ENCODE measurements at places on chromosomes 5 and 9.

GRCh38 chr5:9533096-9533495 lies 12.8 kb downstream of the SEMA5A start:
- no peak for DNase-seq

DNA sequence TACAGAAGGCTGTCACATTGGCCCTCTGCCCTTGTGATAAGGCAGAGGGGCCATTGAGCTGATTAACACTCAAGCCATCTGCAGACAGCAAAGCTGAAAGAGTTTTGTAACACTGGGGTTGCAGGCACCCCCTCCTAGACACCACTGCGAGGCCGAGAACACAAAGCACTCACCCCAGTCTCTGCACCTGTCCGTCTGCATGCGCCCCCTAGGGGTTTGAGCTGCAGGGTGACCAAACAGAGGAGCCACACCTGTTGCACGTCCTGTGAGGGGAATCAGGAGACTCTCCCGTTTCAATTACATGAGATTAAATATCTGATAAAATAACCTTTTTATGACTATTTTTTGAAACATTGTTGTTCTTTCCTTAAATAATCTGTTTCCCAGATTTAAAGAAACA lies 1180.4 kb downstream of the CDH9 start:
- no peak for DNase-seq

GRCh38 chr5:96112123-96112670 lies 150.5 kb upstream of the ELL2 start:
- no peak for DNase-seq

GRCh38 chr5:14698495-14698894 lies 34.0 kb downstream of the OTULIN start:
- DNase-seq: no peak

DNA sequence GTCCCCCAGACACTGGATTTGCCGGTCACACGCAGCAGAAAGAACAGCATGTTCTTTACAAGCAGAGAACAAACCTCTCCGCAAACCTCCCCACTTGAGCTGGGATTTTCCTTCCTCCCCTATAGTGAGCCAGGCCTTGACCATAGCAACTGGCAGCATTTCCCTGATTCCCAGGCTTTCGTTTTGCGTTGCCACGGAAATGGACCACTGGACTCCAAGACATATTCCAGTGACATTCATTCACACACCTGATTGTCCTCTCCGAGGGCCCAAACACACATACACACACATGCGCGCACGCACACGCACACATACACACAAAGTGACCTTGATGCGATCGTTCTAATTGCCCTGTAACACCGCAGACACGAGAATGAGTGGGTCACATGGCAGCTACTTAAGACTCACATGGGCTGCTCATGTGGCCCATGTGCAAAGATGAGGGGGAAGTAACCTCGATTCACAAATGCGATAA lies 80.9 kb upstream of the CPEB4 start:
- DNase-seq: no peak

- no peak for DNase-seq
Observed at GRCh38 chr5:138843316-138844124, 31.6 kb downstream of the LRRTM2 start.

- peak; percentile 17 for DNase-seq
Observed at GRCh38 chr9:7570107-7570720, 229.4 kb downstream of the DMAC1 start.

- DNase-seq: no peak
Observed at GRCh38 chr5:56054666-56055065, 59.9 kb upstream of the IL6ST start.

DNA sequence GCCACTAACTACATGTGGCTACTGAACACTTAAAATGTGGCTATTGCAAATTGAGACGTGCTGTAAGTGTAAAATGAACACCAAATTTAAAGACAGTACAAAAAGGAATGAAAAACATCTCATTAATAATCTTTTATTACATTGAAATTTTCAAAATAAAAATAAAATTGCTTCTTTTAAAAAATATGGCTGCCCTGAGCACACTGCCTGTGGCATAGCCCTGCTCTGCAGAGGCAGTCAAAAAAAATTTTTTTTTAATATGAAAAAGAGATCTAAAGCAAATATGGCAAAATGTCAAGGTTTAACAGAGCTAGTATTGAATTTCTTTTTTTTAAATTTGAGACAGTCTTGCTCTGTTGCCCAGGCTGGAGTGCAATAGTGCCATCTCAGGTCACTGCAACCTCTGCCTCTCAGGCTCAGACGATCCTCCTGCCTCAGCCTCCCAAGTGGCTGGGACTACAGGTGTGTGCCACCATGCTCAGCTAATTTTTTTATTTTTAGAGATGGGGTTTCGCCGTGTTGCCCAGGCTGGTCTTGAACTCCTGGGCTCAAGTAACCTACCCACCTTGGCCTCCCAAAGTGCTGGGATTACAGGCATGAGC lies 25.6 kb downstream of the CARNMT1 start:
- no peak for DNase-seq

DNA sequence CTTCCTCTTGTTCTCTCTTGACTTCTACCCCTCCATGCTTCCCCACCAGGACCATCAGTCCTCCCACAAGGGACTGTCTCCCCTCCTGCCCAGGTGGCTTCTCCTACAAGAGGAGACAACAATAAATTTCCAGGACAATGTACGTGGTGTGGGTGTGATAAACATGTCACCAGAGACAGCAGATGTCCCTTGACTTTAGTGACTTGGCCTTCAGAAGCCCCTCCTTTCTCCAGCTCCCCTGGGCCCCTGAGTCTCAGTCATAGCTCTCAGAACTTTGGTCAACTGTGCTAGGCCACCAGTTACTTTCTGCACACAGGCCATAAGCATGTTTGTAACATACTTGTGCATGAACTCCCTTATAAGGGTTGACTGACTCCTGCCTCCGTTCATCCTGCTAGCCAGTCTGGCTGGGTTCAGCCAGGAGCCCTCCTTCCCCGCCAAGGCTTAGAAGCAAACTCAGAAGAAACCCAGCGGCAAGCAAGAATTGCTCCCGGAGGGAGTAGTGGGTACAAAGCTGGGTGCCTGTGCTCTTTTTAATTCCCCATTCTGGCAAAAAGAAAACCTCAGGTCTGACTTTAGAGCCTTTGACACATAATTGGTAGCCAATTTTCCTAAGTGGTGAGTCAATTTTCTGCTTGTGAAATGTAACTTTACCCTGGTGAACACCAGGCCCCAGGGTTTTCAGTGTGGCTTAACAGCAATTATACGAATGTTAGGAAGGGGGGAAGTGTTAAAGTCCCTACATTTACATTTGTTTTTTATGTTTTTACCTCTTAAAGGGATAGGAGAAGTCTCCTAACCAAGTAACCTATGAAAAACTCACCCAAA lies 49.2 kb downstream of the EBF1 start:
- DNase-seq: no peak

DNA sequence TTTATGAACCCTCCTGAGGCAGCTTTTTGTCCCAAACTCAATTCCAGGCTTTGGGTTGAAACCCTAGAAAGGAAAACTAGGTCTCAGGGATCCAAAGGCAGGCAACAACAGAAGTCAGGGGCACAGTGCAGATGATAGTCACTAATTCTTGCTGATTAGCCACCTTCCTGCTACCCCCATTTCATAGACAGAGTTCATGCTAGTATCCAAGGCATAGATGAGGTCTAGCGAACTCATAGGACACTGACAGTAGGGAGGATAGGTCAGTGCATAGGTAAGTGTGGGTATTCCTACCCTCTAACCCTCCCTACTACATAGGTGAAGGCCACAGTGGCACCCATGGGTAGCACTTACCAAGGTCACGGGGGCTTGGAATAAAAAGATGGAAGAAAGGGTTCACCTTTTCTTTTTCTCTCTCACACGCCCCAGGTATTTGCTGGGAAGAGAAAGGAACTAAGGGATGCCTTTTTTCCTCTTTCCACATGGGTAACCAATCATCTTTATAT lies 86.2 kb downstream of the SLC25A46 start:
- no peak for DNase-seq

- DNase-seq: no peak
Observed at GRCh38 chr9:93826905-93827544, 128.1 kb downstream of the BARX1 start.

DNA sequence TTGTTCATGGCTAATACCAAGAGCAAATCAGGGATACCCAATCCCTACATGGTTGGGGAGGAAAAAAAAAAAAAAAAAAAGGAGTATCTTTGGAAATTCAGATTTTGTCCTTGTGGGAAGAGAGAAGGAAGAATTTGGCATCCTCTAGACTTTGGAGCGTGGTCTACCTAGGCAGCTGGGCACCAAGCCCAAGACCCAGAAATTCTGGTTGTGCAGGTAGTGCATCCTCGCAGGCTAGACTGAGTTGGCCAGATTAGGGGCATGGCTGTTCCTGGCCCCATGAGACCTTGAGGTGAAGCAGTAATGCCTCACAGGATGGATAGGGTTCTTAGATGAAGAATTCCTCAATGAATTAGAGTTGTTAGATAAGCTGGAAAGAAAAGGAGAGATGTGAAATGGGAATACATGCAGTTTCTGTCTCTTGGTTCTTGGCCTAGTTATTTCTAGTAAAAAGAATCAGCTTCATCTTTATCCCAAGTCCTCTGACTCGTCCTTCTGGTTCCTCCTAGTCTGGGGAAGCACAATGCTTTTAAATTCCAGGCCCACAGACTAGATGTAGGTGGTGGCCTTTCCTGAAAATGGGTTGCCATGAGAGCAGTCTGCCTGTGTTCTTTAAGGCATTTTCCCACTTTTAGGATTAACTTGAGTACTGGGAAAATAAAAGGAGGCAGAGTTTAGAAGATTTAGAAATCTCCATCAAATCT lies 140.5 kb upstream of the RUSC2 start:
- DNase-seq: no peak

GRCh38 chr5:4857761-4858160 lies 282.4 kb upstream of the ADAMTS16 start:
- no peak for DNase-seq

DNA sequence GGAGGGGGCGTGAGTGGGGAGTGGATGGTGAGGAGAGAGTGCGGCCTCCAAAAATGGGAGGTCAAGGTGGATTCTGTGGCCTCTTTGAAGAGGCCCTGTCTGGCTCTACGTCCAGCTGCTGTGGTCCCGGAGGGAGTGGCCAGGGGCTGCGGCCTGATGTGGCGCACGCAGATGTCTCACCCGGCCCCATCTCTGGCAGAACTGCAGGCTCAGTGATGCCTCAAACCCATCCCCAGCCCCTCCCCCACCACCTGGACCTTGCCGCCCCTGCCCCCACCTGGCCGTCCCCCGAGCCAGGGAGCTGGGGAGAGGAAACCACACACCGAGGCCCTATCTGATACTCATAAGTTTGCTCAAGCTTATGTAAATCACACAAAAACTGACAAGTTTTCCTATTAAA lies 267.6 kb downstream of the PBX3 start:
- no peak for DNase-seq

GRCh38 chr5:144206141-144206540 lies 35.5 kb downstream of the KCTD16 start:
- no peak for DNase-seq

GRCh38 chr5:171861381-171861780 lies 75.8 kb downstream of the SMIM23 start:
- no peak for DNase-seq

DNA sequence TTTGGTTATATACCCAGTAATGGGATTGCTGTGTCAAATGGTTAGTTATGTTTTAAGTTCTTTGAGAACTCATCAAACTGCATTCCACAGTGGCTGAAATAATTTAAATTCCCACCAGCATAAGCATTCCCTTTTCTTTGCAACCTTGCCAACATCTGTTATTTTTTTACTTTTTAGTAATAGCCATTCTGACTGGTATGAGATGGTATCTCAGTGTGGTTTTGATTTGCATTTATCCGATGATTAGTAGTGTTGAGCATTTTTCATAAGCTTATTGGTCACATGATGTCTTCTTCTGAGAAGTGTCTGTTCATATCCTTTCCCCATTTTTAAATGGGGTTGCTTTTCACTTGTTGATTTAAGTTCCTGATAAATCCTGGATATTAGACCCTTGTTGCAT lies 435.7 kb upstream of the RIOK2 start:
- DNase-seq: no peak

DNA sequence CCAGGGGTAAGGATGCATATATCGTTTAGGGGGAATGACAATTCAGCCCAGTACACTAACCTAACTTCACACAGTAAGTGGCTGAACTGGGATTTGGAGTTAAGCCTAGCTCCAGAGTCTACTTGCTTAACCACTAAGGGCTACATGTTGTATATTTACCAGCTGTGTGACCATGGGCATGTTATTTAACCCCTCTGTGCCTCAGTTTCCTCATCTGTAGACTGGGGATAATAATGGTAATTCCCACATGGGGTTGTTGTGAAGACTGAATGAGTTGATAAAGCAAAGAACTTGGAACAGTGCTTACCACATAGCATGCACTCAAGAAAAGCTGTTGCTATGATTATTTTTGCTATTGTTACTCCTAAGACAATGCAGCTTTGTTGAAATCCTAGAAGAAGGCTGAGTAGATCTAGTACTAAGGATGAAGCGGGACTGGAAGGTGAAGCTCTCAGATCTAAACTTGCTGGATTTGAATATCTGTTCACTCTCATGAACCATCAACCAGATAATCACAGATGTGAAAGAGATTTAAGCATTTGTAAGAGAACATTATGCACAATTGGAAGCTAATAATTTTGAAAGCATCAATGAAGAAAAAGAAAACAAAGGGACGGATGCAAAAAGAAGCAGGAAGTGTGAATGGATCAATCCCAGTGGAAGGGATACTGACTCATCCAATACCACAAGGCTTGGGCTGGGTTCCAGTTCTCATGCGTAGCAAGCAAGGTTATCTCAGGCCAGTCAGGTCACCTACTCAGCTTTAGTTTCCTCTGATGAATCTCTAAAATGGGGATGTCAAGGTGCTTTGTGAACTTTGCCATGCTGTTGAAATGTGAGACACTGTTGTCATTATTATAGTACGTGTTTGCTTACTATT lies 78.5 kb upstream of the TBC1D2 start:
- DNase-seq: no peak

GRCh38 chr5:19615661-19616060 lies 372.3 kb downstream of the CDH18 start:
- no peak for DNase-seq

- DNase-seq: peak; percentile 27
Observed at GRCh38 chr5:179762079-179762780, 29.6 kb downstream of the MAML1 start.

- no peak for DNase-seq
Observed at GRCh38 chr5:80109646-80110478, 74.7 kb downstream of the THBS4 start.

- DNase-seq: no peak
Observed at GRCh38 chr5:23626961-23627360, 119.6 kb downstream of the PRDM9 start.

GRCh38 chr5:149747833-149748366 lies 17.8 kb downstream of the PPARGC1B start:
- no peak for DNase-seq

- DNase-seq: no peak
Observed at GRCh38 chr5:36665628-36666027, 59.2 kb downstream of the SLC1A3 start.

GRCh38 chr5:57327561-57328367 lies 153.9 kb downstream of the GPBP1 start:
- no peak for DNase-seq

GRCh38 chr9:35286381-35286780 lies 124.6 kb downstream of the UNC13B start:
- no peak for DNase-seq

All from NCI-H510A (cell line).